Smooth muscle cell of the umbilical artery (primary cell): ENCODE measurements at places on chromosomes 11 and 22. TPM values are rescaled to one million over a fixed set of nuclear protein-coding genes. Genes with fewer than 3 reads are reported as not detected.

Gene PRRG4
- under 0.01 and 0.09 TPM in 2 replicates for total RNA-seq

Gene OR10A2
- not detected in 2 replicates for total RNA-seq

Gene AMPD3
- 12.2 and 16.0 TPM in 2 replicates for total RNA-seq

Gene SYT12
- 0.14 and 0.30 TPM in 2 replicates for total RNA-seq

Gene UEVLD
- total RNA-seq: 32.1 and 34.4 TPM in 2 replicates

Gene CFAP68
- 8.1 and 8.6 TPM in 2 replicates for total RNA-seq

Gene KCNE3
- total RNA-seq: 0.60 and 4.5 TPM in 2 replicates

Gene TPBGL
- total RNA-seq: under 0.01 and 0.05 TPM in 2 replicates

Gene MS4A4E
- total RNA-seq: not detected in 2 replicates

Gene SLC29A2
- total RNA-seq: 0.30 and 0.97 TPM in 2 replicates

Gene GRAMD1B
- total RNA-seq: 7.7 and 10.1 TPM in 2 replicates

Gene OR51M1
- not detected in 2 replicates for total RNA-seq

Gene OR51B2
- not detected in 2 replicates for total RNA-seq

Gene FAM180B
- not detected in 2 replicates for total RNA-seq

Gene TBX1
- total RNA-seq: not detected in 2 replicates
